Esophagus squamous epithelium (tissue), 5 donors: ENCODE measurements at places on chromosomes 3 and 15. TPM values are rescaled to one million over a fixed set of nuclear protein-coding genes. Genes with fewer than 3 reads are reported as not detected.
A peak's percentile ranks its signal among the peaks of the same experiment; 100 is the strongest.

DNA sequence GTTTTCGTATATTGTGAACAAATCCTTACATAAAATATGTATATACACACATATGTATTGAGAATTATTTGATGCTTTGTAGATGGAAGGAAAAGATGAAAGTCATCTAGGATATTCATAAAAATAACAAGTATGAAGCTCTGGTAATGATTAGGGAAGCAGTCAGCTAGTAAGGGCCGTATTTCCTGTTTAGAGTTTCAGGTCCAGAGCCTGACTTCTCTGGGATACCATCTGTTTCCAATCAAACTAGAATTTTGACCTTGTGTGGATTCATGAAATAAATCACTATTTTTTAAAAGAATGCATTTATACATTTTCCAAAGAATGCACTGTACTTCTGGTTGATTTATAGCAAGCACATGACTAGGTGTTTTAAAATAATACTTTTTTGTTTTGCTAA, 156.1 kb upstream of the CGNL1 start:
- H3K4me1 ChIP-seq: peaks cover 37% of the 10 kb centered on the region
- H3K36me3 ChIP-seq: no peaks in the 10 kb centered on the region
- no peak overlapping the region for H3K27ac ChIP-seq
- peak overlapping the region; percentile 19 for H3K4me3 ChIP-seq
- DNase-seq: no peak
- H3K27me3 ChIP-seq: no peaks in the 10 kb centered on the region

- peak overlapping the region; percentile 23 for H3K27ac ChIP-seq
- no peak for DNase-seq
Observed at GRCh38 chr15:80838012-80838411, 58.8 kb downstream of the CEMIP start.

DNA sequence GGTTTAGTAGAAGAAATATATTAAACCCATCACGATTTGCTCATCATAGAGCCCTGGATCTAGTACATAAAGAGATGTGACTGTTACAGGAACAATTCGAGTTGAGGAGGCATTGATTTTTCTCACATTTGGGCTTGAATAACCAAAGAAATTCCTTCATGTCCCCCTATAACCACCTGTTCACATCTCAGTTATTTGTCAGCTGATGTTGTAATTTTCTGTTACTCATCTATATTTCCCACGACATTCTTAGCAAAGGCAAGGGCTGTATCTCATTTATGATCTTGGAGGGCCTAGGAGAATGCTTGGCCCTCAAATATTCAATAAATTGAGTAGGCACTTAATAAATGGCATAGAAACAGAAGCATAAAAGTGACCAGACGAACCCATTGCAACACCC, 36.4 kb upstream of the GYG1 start:
- H3K36me3 ChIP-seq: no peaks in the 10 kb centered on the region
- no peaks in the 10 kb centered on the region for H3K27me3 ChIP-seq
- peaks cover 15% of the 10 kb centered on the region for H3K4me1 ChIP-seq
- peak overlapping the region; percentile 66 for H3K27ac ChIP-seq
- DNase-seq: no peak

DNA sequence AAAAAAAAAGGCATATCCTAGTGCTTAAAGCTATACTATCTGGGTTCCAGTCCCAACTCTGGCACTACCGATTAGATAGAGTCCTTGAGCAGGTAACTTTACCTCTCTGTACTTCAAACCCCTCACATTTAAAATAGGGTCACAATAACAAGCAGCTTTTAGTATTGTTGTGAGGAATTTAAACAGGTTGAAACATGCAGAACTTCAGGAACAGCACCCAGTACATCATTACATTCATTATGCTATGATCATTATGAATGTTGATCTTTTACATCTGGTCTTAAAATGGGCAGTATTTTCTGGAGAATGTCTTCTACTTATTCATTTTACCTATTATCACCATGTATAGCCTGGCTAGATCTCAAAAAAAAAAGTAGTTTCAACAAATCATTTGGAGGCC, 176.1 kb upstream of the CCDC54 start:
- H3K36me3 ChIP-seq: no peaks in the 10 kb centered on the region
- no peak for DNase-seq
- H3K27me3 ChIP-seq: no peaks in the 10 kb centered on the region

DNA sequence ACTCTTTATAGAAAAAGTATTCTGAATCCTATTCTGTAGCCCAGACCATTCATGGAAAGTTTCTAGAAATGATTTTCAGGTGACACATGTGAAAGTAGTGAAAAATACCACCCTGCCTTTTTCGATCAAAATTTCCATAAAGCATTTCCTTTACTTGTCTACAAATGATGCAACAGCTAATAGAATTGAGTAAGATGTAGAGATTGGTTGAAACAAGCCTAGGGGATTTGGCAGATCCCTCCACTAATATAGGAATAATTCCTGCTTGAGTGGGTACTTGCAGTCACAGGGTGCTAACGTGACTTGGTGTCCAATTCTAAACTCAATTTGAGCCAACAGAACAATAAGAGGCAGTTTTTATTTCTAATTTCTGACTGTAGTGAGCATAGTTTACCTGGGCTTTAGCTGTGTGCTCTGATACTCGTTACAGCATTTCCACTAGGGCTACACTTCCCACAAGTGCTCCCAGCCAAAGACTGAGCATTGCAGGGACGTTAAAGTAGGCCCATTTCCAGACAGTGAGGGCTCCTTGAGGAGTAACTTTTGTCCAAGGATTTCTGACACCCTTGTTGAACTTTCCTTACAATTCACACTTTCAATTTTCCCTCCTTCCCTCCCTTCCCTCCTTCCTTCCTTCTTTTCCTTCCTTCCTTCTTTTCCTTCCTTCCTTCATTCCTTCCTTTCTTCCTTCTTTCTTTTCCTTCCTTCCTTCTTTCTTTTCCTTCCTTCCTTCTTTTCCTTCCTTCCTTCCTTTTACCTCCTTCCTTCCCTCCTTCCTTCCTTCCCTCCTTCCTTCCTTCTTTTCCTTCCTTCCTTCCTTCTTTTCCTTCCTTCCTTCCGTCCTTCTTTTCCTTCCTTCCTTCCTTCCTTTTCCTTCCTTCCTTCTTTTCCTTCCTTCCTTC, 53.9 kb upstream of the TP63 start:
- H3K4me1 ChIP-seq: peaks cover 7% of the 10 kb centered on the region
- no peak for DNase-seq
- H3K27me3 ChIP-seq: no peaks in the 10 kb centered on the region
- H3K36me3 ChIP-seq: no peaks in the 10 kb centered on the region

GRCh38 chr15:29890336-29891095, 68.2 kb upstream of the TJP1 start:
- H3K4me1 ChIP-seq: no peaks in the 10 kb centered on the region
- H3K27ac ChIP-seq: no peak overlapping the region
- no peak overlapping the region for H3K4me3 ChIP-seq
- no peak for DNase-seq
- H3K36me3 ChIP-seq: no peaks in the 10 kb centered on the region

DNA sequence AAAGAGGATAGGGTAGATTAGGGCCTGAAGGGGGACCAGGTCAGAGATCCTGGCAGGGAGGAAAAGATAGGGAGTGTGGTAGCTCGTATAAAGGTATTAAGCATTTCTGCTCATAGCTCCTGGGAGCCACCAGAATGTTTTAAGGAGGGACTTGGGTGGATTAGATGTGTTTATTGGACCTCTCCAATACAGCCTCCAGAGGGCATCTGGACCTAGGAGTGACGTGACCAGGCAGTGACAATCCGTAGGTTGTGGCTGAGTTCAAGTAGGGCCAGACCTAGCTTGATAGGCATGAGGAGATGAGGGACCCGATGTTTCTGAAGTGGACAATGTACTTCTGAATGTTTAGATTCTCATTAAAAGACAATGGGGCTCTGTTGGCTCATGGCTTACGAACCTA, 435.2 kb downstream of the MCTP2 start:
- H3K36me3 ChIP-seq: no peaks in the 10 kb centered on the region
- H3K4me3 ChIP-seq: no peak overlapping the region
- no peak overlapping the region for H3K27ac ChIP-seq
- H3K4me1 ChIP-seq: no peaks in the 10 kb centered on the region
- no peak for DNase-seq

- no peak for DNase-seq
- H3K4me3 ChIP-seq: no peak overlapping the region
- peaks cover 14% of the 10 kb centered on the region for H3K4me1 ChIP-seq
Observed at GRCh38 chr15:59484399-59484798, 46.4 kb downstream of the FAM81A start.

GRCh38 chr3:135012101-135012500, 217.0 kb downstream of the EPHB1 start:
- DNase-seq: no peak
- H3K36me3 ChIP-seq: no peaks in the 10 kb centered on the region
- no peak overlapping the region for H3K27ac ChIP-seq
- no peaks in the 10 kb centered on the region for H3K4me1 ChIP-seq

DNA sequence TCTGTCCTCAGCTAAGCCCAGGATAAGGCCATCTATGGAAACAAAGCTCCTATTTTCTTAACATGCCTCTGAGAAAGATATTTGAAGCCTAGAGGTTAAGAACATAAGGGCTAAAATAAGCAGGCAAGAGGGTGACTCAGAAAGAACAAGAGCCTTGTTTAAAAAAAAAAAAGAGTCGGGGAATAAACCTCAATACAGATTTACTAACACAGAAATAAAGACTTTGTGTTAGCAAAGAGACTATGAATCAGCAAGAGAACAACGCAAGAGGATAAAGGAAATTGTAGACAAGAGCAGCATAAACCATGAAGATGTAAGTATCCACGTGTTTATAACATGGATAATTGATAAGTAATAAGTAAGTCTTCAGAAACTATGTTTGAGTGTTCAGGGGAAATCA, 36.0 kb downstream of the RAB27A start:
- peaks cover 5% of the 10 kb centered on the region for H3K4me1 ChIP-seq
- no peaks in the 10 kb centered on the region for H3K36me3 ChIP-seq
- H3K27ac ChIP-seq: no peak overlapping the region

DNA sequence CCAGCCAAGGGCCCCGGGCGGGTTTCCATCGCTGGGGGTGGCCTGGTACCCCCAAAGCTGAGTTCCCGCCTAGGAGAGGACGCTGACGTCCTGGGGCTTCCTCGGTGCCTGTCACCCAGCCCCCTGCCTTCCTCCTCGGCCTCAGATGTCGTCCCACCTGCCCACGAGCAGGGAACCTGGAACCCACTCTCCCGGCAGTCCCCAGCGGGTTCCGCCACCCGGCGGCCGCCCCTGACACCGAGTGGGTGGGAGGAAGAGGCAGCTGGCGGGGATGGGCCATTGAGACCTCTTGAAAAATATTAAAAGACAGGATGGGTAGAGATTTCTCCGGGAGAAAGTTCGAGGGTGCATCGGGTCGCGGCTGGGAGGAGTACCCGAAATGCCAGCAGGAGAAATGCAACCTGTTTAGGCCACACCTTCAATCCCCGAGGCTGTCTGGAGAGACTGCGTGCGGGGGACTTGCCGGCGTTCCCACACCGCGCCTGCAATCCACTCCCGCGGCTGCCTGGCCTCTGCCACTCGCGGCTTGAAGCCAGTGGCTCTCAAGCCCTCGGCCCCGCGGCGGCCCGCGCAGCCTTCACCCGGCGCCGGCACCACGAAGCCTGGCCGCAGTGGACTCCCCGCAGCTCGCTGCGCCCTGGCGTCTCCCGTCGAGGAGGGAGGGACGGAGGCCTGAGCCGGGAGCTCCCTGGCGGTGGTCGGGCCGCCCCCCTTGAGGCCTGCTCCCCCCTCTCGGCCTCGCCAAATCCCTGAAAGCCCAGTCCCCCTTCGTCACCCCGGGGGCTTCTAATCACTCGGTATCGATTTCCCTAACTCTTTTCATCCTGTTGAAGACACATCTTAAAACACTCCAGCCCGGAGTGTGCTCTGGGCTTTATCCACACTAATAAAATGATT, 8.6 kb upstream of the NR2F2 start:
- peak overlapping the region; percentile 25 for H3K4me3 ChIP-seq
- no peak for DNase-seq
- H3K27ac ChIP-seq: peak overlapping the region; percentile 94
- no peaks in the 10 kb centered on the region for H3K27me3 ChIP-seq
- H3K4me1 ChIP-seq: peaks cover 54% of the 10 kb centered on the region
- no peaks in the 10 kb centered on the region for H3K36me3 ChIP-seq

DNA sequence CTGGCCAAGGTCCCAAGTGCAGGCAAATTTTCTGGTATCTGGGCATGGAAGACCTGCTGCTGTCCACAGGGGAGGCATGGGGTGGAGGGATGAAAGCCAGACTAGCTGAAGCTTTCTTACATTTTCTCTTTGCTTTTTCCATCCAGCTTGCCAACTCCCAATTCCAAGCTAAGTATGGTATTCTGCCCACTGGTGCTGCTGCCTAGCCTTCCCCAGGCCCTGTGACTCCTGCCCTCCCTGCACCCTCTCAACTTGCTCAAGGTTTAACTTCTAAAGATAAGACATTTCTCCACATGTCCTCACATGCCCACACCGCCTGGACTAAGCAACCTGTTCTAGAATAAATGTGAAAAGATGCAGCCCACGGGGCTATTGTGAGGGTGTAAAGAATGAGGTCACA, 59.5 kb upstream of the HACD2 start:
- DNase-seq: no peak
- H3K36me3 ChIP-seq: peaks cover 3% of the 10 kb centered on the region
- peak overlapping the region; percentile 27 for H3K27ac ChIP-seq

DNA sequence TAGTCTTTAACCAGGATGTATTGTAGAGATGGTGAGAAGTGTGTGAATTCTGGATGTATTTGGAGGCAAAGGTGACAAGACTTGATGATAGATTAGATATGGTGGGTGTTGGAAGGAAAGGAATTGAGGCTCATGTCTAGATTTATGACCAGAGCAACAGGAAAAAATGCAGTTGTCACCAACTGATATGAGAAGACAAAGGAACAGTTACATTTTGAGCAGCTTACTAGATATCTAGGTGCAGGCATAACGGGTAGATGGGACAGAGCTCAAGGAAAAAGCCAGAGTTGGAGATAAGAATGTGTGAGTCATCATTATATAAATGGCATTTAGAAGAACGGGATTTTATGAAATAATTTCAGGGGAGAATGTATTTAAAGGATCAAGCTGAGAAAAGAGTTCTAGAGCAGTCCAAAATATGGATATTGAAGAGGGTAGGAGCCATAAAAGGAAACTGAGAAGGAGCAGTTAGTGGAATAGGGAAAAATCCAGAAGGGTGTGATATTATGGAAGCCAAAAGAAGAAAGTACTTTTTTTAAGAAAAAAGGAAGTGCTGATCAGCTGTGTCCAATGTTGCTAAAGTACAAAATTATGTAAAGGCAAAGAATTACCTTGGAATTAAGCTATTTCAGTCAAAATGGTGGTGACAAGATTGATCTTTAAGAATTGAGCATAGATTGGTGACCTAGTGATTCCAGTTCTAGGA, 262.5 kb downstream of the CGGBP1 start:
- no peak for DNase-seq
- no peaks in the 10 kb centered on the region for H3K27me3 ChIP-seq
- no peak overlapping the region for H3K4me3 ChIP-seq
- no peak overlapping the region for H3K27ac ChIP-seq
- peaks cover 4% of the 10 kb centered on the region for H3K4me1 ChIP-seq

GRCh38 chr3:181999314-181999713, 287.6 kb downstream of the SOX2 start:
- H3K36me3 ChIP-seq: no peaks in the 10 kb centered on the region
- DNase-seq: no peak
- no peaks in the 10 kb centered on the region for H3K27me3 ChIP-seq
- no peaks in the 10 kb centered on the region for H3K4me1 ChIP-seq

GRCh38 chr3:49652903-49653415, 21.2 kb upstream of the APEH start:
- no peak overlapping the region for H3K4me3 ChIP-seq
- no peaks in the 10 kb centered on the region for H3K36me3 ChIP-seq
- no peak for DNase-seq
- no peaks in the 10 kb centered on the region for H3K4me1 ChIP-seq
- H3K27ac ChIP-seq: no peak overlapping the region
- H3K27me3 ChIP-seq: no peaks in the 10 kb centered on the region

The PLA2G4E gene
- total RNA-seq: 9.7 TPM

The MYO5A gene
- total RNA-seq: 11.3 TPM

The LYSMD4 gene
- total RNA-seq: 9.3 TPM

The ITIH4 gene
- 2.3 TPM for total RNA-seq

The ARPP21 gene
- not detected for total RNA-seq

The PCBP4 gene
- total RNA-seq: 13.0 TPM

The GASK1A gene
- 1.6 TPM for total RNA-seq

The PAK6 gene
- total RNA-seq: 35.6 TPM

The ARNT2 gene
- 0.83 TPM for total RNA-seq
